ENCODE measurements at places on chromosomes 13 and 19.

DNA sequence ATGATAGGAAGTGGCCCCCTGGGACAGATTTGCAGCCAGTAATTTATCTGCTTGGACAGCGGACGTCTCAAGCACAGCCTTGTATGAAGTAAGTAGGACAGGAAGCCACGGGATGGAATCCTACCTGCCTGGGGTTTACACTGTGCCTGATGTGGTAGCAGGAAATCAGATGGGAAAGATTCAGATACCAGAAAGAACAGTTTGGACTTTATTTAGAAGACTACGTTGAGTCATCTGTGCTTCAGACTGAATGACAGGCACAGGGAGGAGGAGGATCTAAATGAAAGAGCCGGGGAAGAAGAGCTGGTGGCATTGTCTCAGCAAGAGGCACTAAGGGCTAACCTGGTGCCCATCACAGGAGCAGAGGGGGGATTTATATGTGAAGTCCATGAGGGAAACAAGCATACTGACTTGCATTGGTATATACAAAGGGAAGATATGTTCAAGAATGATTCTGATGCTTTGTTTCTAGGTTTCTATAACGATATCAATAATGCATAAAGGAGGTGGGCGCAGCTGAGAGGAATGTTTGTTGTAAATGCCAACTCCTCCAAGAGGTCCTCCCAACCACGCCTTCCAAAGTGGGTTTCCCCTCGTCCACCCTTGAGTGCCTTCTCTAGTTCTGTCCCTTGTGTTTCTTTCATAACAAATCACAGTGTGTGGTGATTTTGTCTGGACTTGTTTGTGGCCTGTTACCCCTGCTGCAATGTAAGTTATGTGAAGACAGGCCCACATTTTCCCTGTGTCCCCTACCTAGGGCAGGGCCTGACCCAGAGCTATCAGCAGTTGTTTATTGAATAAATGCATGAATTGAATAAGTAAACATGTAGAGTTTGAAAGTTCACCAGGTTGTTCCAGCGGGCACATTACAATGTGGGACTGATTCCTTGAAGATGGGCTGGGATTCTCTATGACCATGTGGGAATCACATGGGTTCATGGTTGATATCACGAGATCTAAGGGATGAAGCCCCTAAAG is 328.4 kb downstream of the SLC7A1 start:
- no peak for DNase-seq

- DNase-seq: no peak
These were observed 113.2 kb upstream of the MCF2L start for GRCh38 chr13:112855859-112856258.

- no peak for DNase-seq
These were observed 9.8 kb downstream of the ZNF333 start for GRCh38 chr19:14699641-14700040.

DNA sequence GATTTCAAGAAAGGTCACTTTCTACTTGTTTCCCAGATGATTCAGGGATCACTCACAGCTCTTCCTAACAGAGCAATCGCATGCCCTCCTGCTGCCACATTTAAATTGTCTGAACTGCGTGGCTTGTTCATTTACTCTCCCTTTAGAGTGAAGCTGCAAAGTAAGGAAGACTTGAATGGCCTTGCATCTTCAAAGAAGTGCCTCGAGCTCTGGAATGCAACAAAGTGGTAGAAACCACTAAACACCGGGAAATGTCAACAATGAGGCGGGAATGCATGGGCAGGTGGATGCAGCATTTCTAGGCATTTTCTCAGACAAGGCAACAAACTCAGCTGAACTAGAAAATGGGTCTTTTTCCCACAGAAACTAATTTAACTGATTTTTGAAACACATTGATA is 10.3 kb upstream of the DACH1 start:
- no peak for DNase-seq

DNA sequence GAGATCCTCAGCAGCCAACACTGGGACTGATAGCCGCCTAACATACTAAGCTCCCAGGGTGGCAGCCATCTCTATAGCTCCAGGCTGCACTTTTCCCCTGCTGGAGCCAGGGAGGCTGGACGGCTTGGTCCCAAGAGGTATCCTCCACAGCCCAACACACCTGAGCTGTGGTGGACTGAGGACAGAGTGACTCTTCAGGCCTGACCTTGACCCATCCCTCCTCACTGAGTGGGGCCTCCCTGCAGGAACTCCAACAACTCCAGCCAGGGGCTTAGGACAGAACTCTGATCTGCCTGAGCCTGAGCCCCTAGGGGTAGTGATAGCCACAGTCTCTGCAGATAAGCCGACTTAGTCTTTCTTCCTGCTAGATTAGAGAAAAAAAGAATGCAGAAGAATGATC is 958.1 kb upstream of the PRR20A start:
- DNase-seq: no peak

DNA sequence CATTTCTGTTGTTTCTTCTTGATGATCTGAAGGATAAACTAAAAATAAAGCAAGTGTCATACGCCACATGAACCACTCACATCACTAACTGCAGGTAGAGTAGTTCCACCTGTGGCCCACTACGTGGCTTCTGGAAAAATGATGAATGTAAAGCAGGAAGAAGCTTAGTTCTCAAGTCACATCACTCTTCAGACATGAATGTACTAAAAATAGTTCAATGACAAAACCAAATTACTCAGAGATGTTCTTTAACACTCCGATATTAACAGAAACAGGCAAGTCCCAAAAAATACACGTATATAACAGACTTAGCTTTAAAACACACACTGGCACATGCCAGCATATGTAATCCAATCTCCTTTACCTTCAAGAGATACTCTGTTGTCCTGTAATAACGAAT is 21.6 kb downstream of the RAB20 start:
- no peak for DNase-seq

- DNase-seq: no peak
These were observed 792.9 kb downstream of the LIG4 start for GRCh38 chr13:107422421-107422820.

DNA sequence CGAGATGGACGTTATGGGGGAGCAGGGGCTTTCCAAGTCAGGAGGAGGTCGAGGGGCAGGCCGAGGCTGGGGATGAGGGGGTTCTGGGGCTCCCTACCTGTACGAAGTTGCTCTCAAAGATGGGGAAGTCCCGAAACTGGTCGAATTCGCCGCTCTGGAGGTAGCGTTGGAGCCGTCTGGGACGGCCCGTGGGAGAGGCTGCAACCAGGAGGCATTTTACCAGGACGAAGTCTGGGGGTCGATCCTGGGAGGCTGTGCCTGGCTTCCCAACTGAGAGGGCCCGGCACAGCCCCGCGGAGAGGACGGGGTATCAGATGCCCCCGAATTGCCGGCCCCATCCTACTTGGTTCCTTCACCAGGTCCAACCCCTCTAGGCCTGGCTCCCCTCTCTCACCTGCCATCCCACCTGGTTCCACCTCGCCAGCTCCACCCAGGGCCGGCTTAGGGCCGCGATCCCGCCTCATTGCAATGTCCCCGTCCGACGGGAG is 527 bp upstream of the EMC10 start:
- DNase-seq: no peak

GRCh38 chr19:13051557-13052165 is 51.0 kb downstream of the LYL1 start:
- DNase-seq: peak; percentile 87

- no peak for DNase-seq
These were observed 15.3 kb downstream of the LGALS16 start for GRCh38 chr19:39670998-39671397.

- no peak for DNase-seq
These were observed 1.4 kb downstream of the ARHGEF18 start for GRCh38 chr19:7349961-7350711.

GRCh38 chr13:69946511-69946910 is 161.1 kb upstream of the ATXN8OS start:
- DNase-seq: no peak

- DNase-seq: no peak
These were observed 446 bp upstream of the ZNF83 start for GRCh38 chr19:52638601-52639000.

GRCh38 chr19:18629166-18630088 is 7.4 kb upstream of the KLHL26 start:
- DNase-seq: peak; percentile 68

DNA sequence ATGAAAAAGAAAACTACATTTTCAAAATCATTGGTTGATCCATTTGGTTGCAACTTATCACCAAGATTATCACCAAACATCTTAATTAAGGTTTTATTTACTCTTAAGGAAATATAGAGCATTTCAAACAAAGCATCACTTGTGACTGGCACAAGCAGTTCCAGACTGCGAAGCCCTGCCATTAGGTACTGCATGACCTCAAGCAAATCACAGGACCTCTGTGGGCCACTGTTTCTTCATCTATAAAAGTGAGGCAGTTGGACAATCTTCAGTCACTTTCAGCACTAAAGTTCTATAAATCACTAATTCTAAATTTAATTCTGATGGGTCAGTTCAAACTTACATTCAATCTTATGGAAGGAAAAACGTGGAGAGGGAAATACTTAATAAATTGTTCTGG is 2.0 kb downstream of the ELF1 start:
- no peak for DNase-seq

DNA sequence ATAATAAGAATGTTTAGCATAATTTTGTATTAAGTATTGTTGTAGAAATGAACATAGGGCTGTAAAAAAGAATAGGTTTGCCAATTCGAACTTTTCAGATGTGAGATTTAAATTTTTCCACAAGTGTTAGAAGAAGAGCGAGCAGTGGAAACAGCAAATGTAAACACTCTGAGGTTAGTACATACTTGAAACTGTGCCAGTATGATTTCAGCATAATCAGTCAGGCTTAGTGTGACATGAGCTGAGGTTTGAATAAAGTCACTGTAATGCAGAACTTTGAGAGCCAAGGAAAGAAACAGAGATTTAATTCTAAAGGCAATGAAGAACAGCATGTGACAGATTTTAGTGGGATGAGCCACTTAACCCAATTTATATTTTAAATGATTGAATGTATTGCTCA is 2166.4 kb downstream of the PCDH9 start:
- DNase-seq: peak; percentile 54

- no peak for DNase-seq
These were observed 597.2 kb downstream of the DIAPH3 start for GRCh38 chr13:59566561-59566960.

DNA sequence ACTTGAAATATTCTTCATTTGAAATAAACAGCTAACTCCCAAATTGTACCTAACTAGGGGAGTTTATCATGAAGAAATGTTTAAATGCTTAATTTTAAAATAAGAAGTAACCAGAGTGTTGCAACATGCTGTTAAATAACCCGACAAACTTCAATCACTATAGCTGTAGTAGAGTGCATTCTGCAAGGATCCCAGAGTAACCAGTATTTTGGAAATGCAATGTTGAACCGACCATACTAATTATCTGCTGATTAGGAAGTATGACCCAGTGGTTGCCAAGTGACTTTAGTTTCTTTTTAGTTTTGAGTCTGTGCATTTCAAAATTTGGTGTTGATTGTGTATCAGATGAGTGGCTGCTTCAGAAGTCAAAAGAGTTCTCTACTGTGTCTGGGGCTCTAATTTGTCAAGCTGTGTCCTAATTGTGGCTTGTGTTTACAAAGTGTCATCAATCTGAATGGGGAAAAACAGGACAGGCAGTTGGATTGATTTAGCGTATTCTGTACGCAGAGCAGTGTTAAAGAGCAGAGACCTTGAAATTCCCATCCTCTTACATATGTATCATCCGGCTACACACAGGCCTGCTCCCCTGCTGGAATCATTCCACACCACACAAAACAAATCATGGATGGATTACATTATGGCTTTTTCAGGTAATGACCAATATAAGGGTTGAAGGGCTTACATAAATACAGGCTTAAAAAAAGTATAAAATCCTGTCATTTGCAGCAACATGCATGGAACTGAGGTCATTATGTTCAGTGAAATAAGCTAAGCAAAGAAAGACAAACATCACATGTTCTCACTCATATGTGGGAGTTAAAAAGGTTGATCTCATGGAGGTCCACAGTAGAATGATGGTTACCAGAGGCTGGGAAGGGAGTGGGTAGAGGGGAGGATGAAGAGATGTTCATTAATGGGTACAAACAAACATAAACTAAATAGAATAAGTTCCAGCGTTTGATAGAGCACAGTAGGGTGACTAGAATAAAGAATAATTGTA is 351.5 kb downstream of the KLF12 start:
- DNase-seq: no peak

GRCh38 chr19:573519-573825 is 1.1 kb downstream of the BSG start:
- no peak for DNase-seq

DNA sequence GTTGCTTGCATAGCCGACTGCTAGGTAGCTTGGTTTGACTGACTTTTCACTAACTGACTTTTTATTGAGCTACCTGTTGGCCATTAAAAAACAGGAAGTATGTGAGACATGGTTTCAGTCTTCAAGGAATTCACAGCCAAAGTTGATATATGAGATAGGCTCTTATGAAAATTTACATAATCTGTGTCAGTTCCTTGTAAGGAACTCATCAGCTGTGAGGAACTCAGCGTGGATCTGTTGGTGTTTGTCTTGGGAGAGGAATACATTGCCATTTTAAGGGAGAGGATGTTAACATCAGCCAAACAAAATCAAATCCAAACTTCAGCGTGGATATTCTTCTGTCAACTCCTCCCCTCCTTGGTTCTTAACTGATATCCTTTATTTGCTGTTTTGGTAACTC is 2.0 kb downstream of the RNF113B start:
- DNase-seq: no peak

- no peak for DNase-seq
These were observed 15.2 kb downstream of the BIVM start for GRCh38 chr13:102814025-102814607.

- no peak for DNase-seq
These were observed 34.2 kb downstream of the CEBPG start for GRCh38 chr19:33407716-33408115.

GRCh38 chr13:93368718-93369117 is 142.1 kb downstream of the GPC6 start:
- DNase-seq: no peak

DNA sequence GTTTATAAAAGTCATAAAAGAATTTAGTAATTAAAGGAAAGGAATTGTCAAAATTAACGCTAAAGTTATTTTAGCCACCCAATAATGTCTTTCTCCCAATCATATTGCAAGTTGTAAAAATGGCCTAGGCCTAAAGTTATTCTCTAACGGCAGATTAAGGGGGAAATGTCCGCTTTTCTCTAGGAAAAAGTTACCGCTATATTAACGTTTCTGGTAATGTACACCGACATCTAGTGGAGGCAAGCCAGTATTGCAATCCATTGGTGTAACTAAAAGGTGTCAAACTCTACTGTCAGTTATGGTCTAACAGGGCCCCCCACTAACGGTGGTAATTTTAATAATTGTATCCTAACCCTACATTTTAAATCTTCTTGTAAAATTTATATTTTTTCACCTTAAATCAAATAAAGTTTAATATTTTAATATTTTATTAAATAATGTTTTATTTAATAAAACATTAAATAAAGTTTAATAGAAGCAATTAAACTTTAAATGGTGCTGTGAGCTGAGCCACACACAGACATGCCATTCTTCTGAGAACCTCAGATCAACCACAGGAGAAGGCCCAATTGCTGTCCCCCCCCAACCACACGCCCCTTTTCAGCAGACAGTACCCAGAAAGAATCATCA is 35.9 kb upstream of the ZSCAN5A start:
- DNase-seq: peak; percentile 65

- no peak for DNase-seq
These were observed 9.8 kb downstream of the MVB12A start for GRCh38 chr19:17429641-17430113.

- DNase-seq: peak; percentile 15
These were observed 802 bp upstream of the FREM2 start for GRCh38 chr13:38685974-38686576.

- no peak for DNase-seq
These were observed 2.7 kb downstream of the MEIS3 start for GRCh38 chr19:47416643-47416985.
